ENCODE measurements at places on chromosomes 6 and 20.

DNA sequence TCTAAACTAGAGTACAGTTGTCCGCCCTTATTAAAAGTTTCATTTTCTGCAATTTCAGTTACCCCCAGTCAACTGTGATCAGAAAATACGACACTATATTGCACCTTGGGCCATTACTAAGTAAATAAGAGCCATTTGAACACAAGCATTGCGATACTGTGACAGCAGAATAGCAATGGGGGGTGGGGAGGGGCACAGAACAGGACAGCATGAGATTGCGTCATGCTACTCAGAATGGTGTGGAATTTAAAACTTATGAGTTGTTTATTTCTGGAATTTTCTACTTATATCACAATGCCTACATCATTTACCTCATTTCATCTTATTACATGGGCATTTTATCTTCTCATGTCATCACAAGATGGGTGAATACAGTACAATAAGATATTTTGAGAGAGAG, 166.3 kb downstream of the MANEA start:
- no peak for DNase-seq

DNA sequence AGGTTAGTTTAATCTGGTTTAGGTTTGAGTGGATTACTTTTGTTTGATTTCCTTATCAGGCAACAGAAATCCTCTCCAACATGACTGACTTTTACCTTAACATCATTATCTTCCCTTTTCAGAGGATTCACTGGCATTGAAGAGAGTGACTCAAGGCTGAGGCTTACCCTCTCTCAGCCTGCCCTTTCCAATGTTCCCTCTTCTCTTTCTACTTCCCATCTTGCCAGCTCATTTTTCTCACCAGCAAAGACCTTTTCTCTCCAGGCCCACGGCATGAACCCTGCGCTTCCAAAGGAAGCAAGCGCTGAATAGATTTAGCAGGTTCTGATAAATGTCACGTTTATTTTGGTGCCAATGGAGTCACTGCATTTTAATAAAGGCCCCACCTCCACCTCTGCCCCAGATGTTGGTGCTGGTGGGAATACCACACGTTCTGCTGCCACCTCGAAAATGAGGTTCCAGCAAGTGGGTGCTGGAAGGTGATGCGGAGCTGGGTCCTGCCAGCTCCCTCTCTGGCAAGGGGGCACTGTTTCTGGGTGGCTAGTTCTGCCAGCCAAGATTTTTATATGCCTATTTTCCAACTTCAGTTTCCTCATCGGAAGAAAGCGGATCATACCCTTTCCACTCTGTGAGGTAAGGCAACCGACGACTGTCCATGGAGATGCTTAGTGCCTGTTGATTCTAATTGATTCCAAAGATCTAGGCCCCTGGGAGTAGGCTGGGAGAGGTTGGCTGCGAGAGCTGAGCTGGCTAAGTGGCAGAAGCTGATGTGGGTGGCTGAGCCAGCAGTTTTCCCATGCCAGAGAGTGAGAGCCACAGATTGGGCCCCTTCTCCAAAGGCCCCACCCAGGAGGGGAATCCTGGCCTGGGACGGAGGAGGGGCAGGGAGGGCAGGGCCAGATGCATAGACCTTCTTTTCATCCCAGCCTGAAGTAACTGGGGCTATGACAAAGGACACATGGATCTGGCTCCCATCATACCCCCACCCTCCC, 87.7 kb upstream of the MAFB start:
- no peak for DNase-seq

DNA sequence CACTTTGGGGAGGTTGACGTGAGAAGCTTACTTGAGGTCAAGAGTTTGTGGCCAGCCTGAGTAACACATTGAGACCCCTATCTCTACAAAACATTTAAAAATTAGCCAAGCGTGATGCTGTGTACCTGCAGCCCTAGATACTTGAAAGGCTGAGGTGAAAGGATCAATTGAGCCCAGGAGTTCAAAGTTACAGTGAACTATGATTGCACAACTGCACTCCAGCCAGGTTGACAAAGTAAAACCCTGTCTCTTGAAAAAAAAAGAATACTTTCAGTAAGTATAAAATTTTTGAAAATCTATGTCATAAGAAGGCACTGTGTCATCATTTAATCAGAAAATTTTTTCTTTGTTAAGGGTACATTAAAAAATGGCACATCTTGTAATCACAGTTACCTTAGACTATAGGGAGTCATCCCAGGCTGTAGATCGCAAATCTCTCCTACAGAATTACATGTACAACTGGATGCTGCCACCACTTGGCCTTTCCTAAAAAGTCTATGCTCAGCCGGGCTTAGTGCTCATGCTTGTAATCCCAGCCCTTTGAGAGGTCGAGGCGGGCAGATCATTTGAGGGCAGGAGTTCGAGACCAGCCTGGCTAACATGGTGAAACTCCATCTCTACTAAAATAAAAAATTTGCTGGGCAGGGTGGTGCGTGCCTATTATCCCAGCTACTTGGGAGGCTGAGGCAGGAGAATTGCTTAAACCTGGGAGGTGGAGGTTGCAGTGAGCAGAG, 17.0 kb upstream of the MRS2 start:
- no peak for DNase-seq

- no peak for DNase-seq
These were observed 566.4 kb upstream of the MAN1A1 start for GRCh38 chr6:119915971-119916370.

GRCh38 chr20:63706852-63707557, 771 bp downstream of the ARFRP1 start:
- DNase-seq = peak; percentile 79

- DNase-seq = no peak
These were observed 3.0 kb upstream of the HUS1B start for GRCh38 chr6:659716-660581.

- peak; percentile 13 for DNase-seq
These were observed 55.3 kb downstream of the RBM24 start for GRCh38 chr6:17336425-17336824.

DNA sequence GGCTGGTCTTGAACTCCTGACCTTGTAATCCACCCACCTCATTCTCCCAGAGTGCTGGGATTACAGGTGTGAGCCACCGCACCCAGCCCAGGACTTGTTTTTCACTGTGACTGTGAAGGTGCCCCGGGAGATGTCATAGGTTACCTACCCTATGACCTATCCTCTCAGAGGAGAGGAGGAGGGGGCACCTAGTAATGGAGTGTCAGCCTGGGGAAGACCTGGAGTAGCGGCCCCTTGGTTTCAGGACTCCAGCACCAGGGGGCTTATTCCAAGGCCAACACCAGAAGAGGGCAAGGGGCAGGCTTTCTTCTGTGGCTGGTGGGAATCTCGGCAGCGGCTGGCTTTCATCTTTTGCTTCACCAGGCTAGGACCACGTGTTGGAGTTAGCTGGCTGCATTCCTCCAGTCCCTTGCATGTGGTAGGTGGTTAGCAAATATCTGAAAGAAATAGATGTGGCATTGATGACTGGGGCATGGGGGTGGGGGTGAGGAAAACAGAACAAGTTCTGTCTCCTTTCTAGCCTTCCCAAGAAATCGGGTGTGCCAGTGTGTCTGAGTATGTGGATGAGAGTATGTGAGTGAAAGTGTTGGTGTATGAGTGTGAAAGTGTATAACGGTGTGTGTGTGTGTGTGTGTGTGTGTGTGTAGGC, 7.9 kb upstream of the ITPR3 start:
- DNase-seq = no peak

DNA sequence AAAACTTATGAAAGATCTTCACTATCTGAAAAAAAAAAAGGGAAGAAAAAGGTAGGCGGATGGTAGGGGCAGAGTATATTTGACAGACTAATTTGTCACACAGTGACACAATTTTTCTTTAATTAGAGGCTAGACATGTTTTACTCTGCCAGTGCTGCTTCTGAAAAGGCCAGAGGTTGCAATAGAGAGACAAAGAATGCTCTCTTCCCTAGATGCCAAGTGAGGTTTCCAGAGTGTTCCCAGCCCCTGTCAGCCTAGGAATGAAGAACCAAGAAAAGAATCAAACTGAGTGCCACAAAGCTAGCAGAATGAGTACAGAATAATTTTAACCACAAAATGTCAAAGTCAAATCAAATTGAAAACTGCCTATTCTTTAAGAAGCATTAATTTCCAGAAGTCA, 13.0 kb downstream of the PNISR start:
- DNase-seq = no peak

- no peak for DNase-seq
These were observed 244.0 kb downstream of the TMEM242 start for GRCh38 chr6:157079277-157079676.

DNA sequence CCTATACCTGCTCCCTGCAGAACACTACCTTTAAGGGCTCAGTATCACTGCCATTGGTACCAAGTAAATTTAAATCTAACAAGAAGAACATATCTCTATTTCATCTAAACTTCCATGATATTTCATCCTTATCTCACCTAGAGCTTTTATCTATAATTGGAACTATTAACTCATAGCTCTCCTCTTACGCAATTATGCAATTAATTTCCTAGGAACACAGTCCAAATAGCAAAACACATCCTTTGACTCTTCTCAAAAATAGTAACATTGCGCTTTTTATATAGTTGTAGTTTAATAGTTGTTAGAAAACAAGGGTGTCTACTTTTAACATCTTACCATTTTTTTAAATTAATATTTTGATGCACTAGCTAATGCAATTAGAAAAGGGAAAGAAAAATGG, 986.8 kb upstream of the SLC35B3 start:
- DNase-seq = no peak

GRCh38 chr6:23446469-23446967, 679.5 kb upstream of the NRSN1 start:
- peak; percentile 17 for DNase-seq

- no peak for DNase-seq
These were observed 38.7 kb upstream of the SMIM28 start for GRCh38 chr6:138339024-138339423.

DNA sequence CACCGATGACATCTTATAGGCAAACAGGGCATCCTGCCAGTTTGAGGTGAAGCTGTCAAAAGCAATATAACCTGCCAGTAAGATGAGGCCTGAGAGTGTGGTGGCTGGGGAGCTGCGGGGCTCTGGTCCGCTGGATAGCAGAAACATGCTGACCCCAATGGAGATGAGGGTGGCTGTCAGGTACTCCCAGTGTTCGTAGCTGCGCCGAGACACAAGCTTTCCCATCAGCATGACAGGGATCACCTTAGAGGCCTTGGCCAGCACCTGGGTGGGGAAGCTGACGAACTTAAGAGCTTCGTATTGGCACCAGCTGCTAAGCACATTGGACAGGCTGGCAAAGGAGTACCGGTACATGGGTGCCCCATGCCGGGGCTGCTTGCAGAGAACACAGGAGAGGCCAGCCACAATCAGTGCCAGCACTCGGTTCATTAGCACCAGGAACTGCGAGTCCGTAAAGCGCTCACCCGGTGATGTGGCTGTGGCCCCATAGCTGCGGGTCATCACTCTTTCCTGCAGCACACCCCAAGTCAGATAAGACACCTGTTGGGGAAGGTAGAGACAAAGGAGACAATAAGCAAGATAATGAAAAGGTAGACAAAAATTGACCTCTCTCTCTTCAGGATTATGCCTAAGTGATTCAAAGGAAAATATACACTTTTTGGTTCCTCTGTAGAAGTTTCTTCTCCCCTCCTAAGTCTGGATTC, 2.1 kb downstream of the SLC35B2 start:
- no peak for DNase-seq

DNA sequence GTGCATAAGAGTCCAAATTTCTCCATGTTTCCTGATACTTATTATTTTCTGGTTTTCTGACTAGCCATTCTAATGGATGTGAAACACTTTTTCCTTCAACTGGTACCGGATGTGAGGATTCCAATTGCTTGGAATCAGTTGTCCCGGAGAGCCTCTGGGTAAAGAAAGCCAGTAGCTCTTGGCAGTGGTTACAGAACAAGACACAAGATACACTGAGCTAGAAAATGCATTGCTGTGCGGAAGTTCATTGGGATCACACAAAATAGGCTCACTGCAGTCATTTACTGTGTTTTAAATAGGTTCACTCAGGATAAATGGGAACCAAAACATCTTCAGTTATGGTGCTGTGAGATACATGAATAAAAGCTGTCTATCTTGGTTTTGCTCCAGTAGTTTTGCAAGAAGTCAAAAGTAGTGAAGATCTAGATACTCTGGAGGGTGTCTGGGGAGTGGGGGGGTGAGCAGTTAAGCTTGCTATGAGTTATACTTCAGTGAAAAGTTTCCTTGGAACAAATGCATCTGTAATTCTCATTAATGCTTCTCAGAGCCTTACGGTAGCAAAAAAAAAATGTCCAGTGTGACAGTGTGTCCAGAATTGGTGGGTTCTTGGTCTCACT, 54.4 kb upstream of the RNF182 start:
- DNase-seq = no peak

DNA sequence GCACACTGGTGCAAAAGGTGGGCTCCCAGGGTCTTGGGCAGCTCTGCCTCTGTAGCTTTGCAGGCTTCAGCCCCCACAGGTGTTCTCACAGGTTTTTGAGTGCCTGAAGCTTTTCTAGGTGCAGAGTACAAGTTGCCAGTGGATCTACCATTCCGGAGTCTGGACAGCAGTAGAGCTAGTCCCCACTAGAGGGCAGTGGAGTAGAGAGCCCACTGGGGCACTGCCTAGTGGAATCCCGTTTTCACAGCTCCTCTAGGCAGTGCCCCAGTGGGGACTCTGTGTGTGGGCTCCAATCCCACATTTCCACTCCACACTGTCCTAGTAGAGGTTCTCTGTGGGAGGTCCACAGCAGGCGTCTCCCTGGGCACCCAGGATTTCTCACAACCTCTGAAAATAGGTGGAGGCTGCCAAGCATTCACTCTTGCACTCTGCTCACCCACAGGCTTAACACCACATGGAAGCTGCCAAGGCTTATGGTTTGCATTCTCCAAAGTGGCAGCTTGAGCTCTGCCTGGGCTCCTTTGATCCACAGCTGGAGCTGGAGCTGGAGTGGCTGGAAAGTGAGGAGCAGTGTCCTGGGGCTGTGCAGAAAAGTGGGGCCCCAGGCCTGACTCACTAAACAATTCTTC, 86.3 kb upstream of the PROKR2 start:
- peak; percentile 18 for DNase-seq

DNA sequence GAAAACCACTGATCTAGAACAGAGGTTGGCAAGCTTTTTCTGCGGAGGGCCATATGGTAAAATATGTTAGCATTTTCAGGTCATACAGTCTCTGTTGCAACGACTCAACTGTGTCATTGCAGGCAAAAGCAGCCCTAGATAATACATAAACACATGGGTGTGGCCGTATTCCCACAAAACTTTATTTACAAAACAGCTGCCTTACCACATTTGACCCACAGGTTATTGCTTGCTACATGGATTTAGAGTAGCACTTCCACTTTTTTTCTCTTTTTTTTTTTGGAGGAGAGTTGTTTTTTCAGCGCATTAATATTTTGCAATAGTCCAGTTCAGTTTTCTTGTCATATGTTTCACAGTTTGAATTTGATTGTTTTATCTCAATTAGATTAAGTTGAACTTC, 2.5 kb upstream of the IGF2R start:
- DNase-seq = no peak

DNA sequence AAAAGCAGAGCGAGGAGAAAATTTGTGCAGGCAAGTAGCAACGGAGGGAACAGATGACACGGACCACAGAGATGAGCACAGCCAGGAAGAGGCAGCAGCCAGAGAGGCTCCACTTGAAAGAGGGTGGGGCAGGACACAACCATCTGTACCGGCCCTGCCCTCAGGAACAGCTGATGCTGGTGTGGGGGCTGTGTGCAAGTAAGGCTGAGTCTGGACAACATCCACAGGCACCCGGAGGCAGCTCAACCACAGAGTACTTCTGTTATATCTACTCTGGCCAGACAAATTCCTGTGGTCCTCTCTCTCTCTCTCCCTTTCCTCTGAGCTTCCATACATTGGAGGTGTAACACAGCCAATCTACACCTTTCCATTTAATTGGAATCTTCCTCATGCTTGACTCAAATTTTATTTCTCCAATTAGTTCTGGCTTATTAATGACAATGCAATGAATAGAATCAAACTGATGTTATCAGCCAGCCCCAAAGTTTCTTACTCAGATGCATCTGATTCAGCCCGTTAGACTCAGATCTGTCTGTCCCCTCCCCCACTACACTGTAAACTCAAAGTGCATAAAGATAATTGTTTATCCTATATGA, 24.9 kb downstream of the KIF13A start:
- peak; percentile 96 for DNase-seq
